ENCODE measurements at places on chromosomes 7 and 10.
A peak's percentile ranks its signal among the peaks of the same experiment; 100 is the strongest.

- no peak for DNase-seq
These were observed 268.9 kb upstream of the SEMA3C start for GRCh38 chr7:81187753-81188152.

- peak; percentile 83 for DNase-seq
These were observed 25.5 kb downstream of the GTF2IRD1 start for GRCh38 chr7:74479066-74479781.

GRCh38 chr7:91288208-91288824 lies 24.1 kb downstream of the FZD1 start:
- DNase-seq: no peak

DNA sequence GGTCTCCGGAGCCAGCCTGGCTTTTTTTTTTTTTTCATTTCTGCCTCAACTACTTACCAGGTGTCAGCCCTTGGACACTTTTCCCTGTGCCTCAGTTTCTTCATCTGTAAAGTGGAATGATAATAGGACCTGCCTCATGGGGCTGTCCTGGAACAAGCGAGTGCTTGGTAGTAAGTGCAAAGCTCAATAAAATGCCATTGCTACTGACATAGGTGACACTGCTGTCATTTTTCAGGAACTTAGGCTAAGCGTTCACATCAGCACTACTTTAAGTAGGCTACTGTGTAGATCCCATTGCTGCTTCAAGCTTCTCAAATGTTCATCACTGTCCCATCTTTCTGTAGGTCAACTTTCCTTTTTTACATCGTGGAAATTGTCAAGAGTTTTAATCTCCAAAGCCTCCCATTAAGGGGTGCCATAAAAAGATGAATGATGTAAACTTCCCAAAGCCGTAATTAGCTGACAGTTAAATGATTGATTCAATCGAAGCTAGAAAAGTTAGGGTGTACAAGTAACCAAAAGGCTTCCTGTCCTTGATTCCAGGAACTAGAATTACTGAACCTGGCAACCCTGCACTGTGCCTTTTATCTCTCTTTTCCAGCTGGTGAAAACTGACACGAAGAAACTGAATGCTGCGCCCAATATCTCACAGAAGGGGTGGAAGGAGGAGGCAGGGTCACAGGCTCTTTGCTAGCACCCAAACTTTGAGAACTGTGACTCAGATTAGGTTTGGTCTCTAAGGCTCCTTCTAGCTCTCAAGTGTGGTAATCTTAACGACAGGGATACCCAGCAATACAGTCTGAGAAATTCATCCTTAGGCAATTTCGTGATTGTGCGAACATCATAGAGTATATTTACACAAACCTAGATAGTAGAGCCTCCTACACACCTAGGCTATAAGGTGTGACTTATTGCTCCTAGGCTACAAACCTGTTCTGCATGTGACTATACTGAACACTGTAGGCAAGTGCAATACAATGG lies 861 bp upstream of the USP6NL start:
- no peak for DNase-seq

DNA sequence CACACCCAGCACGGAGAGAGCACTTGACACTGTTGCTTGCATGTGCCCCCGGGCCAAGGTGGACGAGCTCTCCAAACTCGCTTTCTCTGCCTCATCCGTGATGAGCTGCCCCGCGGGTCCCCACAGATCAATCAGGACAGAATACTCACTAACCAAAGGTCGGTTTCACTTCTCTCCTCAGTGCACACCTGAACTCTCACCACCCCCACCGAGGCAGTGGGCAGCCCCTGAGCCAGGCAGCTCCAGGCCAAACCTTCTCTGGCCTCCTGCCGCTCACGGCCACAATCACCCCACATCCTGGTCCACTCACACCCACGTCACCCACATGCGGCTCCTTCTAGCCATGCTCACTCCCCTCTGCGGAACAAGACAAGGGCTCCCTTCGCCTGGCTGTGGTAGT lies 443.9 kb downstream of the DNAJB6 start:
- DNase-seq: no peak

DNA sequence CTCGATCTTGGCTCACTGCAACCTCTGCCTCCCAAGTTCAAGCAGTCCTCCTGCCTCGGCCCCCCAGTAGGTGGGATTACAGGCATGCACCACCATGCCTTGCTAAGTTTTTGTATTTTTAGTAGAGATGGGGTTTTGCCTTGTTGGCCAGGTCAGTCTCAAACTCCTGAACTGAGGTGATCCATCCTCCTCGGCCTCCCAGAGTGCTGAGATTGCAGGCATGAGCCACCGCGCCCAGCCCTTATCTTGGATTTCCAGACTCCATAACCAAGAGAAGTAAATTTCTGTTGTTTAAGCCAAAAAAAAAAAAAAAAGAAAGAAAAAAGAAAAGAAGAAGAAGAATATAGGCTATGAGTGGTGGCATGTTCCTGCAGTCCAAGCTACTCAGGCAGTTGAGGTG lies 53.3 kb upstream of the RABGEF1 start:
- DNase-seq: no peak

GRCh38 chr10:117431160-117431559 lies 55.9 kb upstream of the PDZD8 start:
- peak; percentile 9 for DNase-seq

- DNase-seq: no peak
These were observed 8.3 kb upstream of the SMKR1 start for GRCh38 chr7:129494041-129494440.

- DNase-seq: no peak
These were observed 91.8 kb downstream of the RNLS start for GRCh38 chr10:88491314-88491713.

DNA sequence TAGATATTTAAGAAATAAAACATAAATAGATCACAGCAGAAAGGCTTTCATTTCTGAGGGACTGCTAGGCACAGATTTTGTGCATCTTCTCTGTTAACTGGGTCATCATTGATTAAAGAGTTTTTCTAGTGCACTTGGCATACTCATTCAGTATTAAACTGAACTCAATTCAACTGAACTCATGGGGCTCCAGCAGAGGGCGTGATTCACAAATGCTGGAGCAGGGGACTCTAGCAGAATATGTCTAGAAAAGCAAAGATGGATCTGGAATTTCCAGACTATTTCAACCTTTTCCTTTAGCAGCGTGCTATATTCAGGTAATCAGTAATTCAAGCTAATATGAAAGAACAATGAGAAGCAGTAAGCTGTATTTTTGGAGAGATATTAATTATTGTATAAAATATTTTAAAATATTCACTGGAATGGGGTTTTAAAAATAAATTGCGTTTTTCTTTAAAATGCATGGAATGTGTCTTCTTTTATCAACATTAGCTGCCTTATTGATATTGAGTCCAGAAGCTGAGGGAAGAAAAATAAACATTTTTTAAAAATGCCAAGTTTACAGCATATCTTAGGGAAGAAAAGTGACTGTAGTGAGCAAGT lies 296.8 kb upstream of the CACNA2D1 start:
- peak; percentile 65 for DNase-seq

GRCh38 chr7:150337179-150337578 lies 4.2 kb downstream of the RARRES2 start:
- DNase-seq: no peak

- no peak for DNase-seq
These were observed 8.3 kb downstream of the CSTF2T start for GRCh38 chr10:51691135-51691534.

GRCh38 chr10:77911535-77912123 lies 14.9 kb downstream of the DLG5 start:
- no peak for DNase-seq

DNA sequence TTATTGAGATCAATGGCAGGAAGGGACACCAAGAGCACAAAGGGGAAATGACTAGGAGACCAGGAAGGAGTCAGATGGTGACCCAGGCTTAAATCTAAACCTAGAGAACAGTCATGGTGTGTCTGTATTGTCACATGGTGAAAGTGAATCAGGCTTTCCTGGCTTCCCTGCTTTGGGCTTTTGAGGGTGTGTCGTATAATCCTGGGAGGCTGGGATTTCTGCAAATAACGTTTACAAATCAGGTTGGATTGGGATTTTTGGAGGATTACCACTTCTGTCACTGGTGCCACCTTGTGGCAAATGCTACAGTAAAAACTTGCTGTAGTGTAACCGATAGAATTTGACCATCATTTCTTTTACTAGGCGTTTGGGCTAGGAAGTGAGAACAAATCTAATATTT lies 502.6 kb downstream of the NRG3 start:
- DNase-seq: peak; percentile 21

DNA sequence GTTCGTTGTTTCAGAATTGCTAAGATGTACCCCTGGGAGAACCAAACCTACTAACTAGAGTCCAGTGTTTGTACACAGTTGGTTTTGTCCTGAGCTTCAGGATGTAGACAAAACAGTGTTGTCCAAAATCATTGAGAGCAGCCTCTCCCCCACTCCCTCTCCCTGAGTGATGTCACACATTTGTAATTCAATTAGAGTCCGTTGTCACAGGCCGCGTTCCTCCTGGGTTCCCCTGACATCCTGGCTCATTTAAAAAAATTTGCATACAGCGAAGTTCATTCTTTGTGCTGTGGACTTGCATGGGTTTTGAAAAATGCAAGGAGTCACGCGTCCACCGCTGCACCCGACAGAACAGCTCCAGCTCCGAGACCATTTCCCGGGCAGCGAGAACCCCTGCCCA lies 10.3 kb downstream of the GRIFIN start:
- DNase-seq: no peak

GRCh38 chr10:23886355-23886754 lies 322.6 kb upstream of the KIAA1217 start:
- no peak for DNase-seq

- no peak for DNase-seq
These were observed 229.5 kb upstream of the ADARB2 start for GRCh38 chr10:1966712-1967376.

- peak; percentile 83 for DNase-seq
These were observed 107.5 kb upstream of the ARID5B start for GRCh38 chr10:61793760-61794703.

GRCh38 chr10:101941871-101942270 lies 98.3 kb upstream of the KCNIP2 start:
- DNase-seq: no peak

DNA sequence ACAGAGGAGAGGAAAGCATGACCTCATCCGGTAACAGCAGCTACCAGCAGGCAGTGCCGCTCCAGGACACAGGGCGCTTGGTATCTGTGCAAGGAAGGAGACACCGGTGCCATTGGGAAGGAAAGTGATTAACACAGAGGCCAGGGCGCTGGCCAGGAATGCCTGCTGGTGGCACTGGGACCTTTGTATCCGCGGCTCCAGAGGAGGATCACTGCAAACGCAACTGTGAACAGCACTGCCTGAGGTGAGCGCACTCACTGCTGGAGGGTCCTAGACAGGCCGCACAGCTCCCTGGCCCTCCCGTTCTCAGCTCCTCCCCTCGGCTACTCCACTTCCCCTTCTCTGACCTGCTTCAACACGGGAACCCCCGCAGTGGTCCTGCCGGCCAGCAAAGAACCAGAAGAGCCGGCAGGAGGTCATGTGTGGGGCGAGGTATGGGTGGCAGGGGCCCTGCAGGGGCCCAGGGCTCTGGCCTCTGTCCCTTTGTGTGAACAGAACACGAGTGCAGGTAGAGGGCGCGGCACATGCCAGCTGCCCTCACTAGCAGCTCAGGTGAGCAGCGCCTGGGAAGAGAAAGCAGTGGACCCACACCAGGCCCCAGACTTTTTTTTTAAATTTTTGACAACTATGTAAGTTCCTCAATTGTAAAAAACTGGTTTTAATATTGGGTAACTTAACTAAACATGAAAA lies 107.6 kb downstream of the VIPR2 start:
- DNase-seq: no peak

DNA sequence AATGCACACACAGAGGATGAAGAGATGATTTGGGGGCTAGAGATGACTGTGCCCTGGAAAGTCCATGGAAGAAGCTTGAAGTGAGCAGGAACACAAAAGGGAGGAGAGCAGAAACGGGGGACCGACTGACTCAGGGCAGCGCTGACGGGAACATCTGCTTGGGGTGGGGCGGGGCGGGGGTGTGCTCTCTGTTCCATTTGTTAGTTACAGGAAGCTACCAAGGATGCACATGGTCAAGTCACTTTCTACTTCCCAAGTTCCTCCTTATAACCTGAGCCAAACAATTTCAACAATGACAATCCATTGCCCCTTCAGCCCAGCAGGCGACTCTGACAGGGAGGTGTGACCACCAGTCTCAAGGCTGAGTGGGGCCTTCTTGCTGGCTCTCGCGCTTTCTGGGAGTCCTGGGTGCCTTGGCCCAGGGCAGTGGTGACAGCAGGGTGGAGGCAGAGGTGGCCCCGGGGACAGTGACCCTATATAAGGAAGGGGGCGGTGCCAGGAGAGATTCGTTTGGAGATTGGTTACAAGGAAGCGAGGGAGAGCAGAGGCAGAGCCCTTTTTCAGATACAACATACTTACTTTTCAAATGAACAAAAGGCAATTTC lies 39.6 kb downstream of the CLEC2L start:
- DNase-seq: no peak

DNA sequence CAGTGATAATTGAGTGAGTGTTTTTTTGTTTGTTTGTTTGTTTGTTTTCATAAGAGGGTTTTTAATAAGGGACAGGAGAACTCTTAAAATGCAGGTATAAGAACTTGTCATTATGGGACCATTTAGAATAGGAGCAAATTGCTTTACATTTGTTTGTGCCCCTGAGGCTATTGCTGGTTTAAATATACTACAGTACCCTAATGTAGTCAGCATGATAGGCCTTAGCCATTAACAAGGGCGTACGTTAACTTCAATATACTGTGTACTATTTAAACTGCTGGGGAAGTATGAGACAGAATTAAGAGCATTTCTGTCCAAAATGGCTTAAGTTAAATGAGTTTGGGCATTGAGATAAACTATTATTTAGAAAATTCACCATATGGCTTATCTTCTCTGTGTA lies 26.2 kb downstream of the PRKAR2B start:
- DNase-seq: no peak

DNA sequence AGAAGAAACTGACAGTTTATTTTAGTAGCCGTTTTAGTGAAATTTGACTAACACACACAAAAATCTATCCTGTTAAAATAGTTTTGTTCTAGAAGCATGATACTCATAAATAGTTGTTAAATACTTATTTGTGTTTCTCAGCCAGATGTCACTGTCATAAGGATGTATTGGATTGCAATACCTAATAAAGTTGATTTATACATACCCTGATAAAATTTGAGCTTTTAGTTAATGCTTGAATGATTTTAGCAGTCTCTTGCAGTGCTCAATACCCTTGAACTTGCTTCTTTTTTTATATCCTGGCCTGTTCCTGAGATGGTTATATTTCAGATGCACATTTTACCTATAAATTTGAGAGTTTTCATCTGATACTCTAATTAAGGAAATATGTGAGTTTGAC lies 10.1 kb downstream of the ING3 start:
- DNase-seq: no peak

All from NCI-H2171 treated with DMSO at 0.1 percent for 48 hours (cell line).